Neural progenitor cell (in vitro differentiated cells): ENCODE measurements at places on chromosomes 2 and 18. TPM values are rescaled to one million over a fixed set of nuclear protein-coding genes. Genes with fewer than 3 reads are reported as not detected.

WIPF1 gene
- total RNA-seq: 14.6 and 17.2 TPM in 2 replicates

ESPNL gene
- 0.58 and 0.59 TPM in 2 replicates for total RNA-seq

EIF4E2 gene
- 72.5 and 97.0 TPM in 2 replicates for total RNA-seq

CYTIP gene
- 0.19 and 0.54 TPM in 2 replicates for total RNA-seq

HOXD12 gene
- not detected in 2 replicates for total RNA-seq
